ENCODE measurements at places on chromosomes 6 and 20.

GRCh38 chr6:90934081-90934480, 347.2 kb upstream of the MAP3K7 start:
- DNase-seq, result no peak

- no peak for DNase-seq
Observed at GRCh38 chr20:6026051-6026450, 27.8 kb downstream of the LRRN4 start.

GRCh38 chr6:36120979-36121786, 9.1 kb upstream of the MAPK13 start:
- DNase-seq, result peak; percentile 59

DNA sequence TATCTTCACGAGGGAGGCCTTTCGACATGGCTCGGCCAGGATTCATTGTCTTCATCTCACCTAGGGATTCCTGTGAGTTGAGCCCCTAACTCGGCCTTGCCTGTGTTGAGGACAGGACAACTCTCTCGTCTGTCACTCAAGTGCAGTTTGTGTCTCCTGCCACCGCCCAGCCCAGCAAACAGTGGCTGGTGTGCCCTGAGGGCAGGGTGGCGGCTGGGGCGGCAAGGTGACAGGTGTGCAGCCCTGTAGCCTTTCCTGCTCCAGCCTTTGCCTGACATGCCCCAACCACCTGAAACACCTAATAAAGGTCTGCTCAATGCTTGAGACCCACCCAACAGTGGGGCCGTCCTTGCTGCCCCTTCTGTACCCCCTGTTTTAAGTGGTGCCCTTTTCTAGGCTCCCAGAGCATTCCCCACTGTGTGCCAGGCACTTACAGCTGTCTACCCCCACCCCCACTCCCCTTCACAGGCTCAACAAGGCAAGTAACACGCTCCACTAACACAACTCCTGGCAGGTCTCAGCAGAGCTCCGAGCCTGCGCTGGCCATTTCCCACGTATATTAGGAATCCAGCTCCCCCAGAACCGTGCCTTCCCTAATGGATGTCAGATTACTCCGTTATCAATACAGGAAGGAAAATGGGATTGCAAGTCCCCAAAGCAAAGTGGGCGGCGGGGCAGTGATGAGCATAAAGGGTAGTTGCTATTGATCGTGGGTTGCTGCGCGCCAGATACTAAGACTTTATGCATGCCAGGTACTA, 17.7 kb downstream of the GFRA4 start:
- DNase-seq, result no peak

DNA sequence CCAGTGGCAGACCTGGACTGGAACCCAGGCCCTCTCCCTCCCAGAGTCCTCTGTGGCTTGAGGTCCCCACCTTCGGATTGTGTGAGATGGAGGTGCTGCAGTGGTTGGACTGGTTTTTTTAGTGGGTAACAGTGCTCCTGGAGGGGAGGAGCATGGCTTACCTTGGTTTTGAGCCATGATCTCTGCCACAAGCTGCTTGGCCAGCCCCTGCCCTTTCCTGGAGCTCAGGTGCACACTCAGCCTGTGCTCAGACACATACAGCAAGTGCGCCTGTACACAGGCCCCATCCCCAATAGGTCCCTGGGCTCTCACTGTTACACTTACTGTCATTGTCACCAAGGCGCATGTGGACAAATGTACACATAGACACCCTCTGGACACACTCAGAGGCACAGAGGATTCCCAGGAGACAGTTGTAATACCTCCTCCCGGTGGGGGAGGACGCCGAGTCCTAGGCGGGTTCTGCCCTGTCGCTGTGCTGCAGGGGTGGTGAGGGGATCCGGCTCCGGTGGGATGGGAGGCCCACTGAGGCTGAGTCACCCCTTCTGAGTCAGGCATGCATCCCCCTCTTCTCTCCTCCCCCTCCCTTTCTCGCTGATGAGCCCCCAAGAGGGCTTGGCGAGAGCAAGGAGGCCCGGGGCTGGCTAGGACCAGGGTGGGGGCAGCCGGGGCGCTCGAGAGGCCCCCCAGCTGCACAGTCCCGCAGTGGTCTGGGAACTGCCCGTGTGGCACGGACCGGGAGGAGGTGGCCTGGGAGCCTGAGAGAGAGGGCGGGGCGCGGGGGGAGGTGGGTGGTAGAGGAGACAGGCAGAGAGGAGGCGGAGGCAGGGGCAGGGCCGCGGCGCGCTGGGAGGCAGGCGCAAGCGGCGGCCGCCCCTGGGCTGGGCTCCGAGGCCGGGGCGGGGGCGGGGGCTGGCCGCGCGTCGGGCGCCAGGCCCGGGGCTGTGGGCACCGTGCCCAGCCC, 522 bp upstream of the EPB41L1 start:
- DNase-seq, result peak; percentile 18

- DNase-seq, result no peak
Observed at GRCh38 chr20:62675156-62675876, 33.0 kb downstream of the SLCO4A1 start.

DNA sequence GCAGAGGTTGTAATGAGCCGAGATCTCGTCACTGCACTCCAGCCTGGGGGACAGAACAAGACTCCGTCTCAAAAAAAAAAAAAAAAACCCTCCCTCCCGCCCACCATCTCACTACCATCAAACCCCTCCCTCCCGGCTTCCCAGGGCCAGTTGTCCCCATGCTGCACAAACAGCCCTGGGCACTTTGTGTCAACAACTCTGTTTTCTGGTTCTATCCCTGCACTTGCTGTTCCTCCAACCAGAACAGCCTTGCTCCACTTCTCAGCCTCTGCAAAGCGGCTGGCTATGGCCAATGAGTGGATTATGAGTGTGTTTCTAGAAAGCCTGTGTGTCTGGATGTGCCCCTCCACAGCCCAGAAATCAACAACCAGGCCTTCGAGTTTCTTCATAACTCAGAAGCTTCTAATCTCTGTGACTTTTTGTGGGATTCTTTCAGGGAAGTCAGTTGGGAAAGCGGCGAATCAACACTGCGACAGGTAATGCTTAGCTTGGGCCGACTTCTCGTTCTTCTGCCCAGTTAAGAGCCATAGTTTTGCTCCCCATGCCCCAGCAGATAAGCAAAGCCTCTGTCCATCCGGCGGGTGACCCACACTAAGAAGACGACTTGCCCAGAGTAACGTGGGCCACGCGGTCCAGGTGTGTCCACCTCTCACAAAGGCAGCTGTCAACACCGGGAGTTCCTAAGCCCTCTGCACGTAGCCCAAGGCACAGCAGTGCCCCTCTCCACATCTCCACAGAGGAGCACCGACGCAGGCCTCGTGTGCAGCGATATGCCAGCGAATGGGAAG, 5.5 kb downstream of the ZBTB46 start:
- DNase-seq, result no peak

GRCh38 chr20:3874194-3874844, 14.9 kb upstream of the PANK2 start:
- no peak for DNase-seq

DNA sequence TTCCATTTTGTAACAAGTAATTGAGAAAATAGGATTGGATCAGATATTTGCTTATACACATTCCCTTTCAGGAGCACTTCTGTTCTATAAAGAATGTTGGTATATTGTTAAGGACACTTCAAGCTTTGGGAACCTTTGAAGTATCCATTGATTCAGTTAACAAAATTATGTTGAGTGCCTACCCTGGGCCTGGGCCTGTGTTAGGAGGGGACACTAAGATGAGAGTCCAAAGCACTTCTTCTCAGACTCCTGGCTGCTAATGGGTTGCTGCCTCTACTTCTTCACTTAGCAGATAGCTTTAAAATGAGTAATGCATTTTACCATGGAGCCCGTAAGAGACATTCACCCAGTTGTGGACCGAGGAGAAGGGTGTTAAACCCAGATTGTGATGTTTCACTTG, 40.3 kb downstream of the PTPN1 start:
- no peak for DNase-seq

DNA sequence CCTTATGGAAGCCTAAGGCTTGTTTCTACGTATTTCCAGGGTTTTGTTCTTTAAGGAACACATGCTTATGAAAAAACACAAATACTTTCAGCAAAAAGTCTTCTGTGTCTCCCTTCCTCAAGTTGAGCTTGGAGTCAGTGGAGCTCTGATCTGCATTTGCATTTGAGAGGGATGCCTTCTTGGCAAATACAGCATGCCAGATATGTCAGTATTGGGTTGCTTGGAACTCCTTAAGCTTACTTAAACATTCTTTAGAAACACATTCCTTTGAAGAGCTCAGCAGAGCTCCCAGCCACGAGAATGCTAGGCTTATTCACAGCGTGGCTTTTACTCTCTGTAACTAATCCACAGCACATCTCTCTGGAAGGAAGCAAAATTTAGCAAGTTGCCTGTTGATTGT, 68.3 kb downstream of the ANKRD6 start:
- no peak for DNase-seq
